Body of pancreas (tissue), 4 donors: ENCODE measurements at places on chromosomes 11 and 22. TPM values are rescaled to one million over a fixed set of nuclear protein-coding genes. Genes with fewer than 3 reads are reported as not detected.

The OR8A1 gene
- not detected for total RNA-seq

The IGSF22 gene
- not detected for total RNA-seq

The FBLN1 gene
- 119 TPM for total RNA-seq

The CRYBB2 gene
- total RNA-seq, result not detected

The PGA5 gene
- total RNA-seq, result 10.9 TPM

DNA sequence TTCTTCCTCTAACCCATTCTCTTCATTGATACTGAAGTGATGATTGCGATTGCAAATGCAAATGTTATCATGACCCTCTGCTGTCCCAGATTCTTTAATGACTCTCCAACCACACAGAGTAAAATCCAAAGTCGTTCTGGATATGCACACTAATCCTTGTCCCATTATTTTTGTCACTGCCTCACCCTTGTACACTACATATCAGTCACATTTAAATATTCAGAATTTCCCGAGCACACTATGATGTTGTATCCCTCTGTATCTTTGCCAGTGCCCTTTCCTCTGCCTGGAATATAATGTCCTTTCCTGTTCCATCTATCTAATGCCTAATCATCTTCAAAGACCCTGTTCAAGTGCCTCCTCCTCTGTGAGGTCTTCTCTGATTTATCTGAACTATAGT is 55.4 kb upstream of the MMP13 start:
- no peaks in the 10 kb centered on the region for H3K36me3 ChIP-seq

DNA sequence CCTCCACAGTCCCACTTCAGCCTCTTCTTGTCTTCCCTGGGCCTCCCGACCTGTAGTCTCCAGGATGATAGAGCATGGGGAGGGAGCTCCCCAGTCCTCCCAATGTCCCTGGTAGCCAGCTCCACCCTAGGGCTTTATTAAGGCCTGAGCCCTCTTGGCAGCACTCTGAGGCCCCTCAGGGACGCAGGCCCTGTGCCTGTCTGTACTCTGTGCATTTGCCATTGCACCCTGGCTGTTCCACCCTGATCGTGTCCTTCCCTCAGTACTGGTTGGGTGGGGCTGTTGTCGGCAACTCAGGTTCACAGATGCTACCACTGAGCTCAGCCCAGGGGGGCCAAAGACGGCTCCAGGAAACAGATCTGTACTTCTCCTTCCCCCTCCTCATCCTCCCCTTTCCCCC is 7.2 kb downstream of the SSTR3 start:
- H3K36me3 ChIP-seq, result no peaks in the 10 kb centered on the region
- no peak overlapping the region for H3K4me3 ChIP-seq
- H3K4me1 ChIP-seq, result peaks cover under 1% of the 10 kb centered on the region
- H3K27me3 ChIP-seq, result no peaks in the 10 kb centered on the region
- H3K27ac ChIP-seq, result no peak overlapping the region

DNA sequence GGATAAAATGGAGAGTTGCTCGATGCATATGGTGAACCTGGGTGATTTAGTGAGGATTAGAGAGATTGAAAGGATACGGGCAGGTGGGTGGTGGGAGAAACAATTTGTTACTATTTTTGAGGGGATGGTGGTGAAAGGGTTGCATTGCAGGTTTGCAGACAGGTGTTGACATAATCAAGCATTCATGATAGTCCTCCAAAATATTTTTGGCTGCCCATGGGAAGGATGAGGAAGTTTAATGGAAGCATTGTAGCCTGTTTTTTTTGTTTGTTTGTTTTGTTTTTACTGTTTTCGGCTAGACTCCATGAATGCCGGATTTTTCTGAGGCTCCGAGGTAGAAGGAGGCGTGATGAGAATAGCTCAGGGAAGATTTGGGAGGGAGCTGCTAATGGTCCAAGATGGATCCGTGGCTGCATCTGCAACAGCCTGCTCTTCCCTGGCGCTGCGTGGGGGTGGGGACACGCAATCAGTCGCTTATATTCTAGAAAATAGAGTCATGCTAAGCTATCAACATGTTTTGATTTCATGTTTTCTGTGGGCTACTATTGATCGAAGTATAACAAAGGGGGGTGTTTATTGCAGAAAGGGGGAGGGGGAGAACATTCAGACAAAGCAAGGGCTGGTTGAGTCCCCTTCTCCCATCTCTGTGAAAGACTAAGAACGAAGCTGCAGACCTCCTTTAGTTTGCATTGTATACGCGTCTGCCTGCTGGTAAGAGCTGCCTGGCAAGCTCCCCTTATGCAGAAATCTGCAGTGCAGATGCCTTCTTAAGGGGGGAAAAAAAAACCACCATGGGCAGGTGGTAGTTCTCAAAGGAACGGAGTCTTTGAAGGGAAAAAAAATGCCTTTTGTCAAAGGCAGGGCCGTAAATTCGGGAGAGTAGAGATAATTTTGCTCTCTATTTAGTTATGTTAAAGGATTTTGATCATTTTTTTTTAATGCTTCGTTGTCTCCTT is 1.0 kb downstream of the RTN3 start:
- no peaks in the 10 kb centered on the region for H3K27me3 ChIP-seq
- H3K4me3 ChIP-seq, result peak overlapping the region; percentile 78
- no peaks in the 10 kb centered on the region for H3K36me3 ChIP-seq
- peak; percentile 50 for DNase-seq

DNA sequence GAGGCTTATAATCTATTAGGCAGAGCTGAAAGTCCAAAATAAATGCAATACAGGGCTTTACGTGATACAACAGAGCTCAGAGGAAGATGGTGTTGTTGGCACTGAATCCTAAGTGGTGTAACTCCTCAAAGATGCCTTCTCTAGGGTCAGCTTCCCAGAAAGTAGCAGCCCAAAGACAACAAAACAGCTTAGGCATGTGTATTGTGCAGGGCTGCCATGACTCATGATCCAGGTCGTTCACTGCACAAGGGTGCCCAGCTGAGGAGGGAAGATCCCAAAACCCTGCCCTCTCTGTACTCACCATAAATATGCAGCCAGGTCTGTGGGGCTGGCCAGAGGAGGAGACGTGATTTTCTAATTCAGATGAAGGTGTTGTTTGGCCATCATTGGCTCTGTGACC is 59.4 kb upstream of the NNMT start:
- H3K4me1 ChIP-seq, result peaks cover 15% of the 10 kb centered on the region
- H3K27ac ChIP-seq, result no peak overlapping the region
- DNase-seq, result no peak

DNA sequence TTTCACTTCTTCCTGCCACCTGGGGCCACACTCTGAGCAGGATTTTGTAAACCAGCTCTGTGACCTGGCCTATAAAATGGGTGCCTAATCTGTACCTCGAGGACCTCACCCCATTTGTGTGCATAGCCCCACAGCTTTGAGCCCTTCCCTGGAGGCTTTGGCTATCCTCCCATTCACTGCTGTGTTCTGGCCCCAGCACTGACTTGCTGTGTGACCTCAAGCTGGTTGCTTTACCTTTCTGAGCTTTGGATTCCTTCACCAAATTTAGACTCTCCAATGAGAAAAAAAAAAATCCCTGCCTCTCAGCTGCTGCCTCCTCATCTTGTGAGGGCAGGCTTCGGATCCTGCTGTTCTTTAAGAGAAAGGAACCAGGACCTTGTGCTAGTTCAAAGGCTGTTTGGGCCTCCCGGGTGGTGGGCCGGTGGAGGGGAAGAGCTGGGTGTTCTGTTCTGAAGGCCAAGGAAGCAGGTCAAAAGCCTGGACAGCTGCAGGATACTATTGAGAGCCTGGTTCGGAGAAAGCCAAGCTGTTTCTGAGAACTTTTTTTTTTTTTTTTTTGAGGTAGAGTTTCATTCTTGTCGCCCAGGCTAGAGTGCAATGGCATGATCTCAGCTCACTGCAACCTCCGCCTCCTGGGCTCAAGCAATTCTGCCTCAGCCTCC is 1.1 kb upstream of the PYGM start:
- no peaks in the 10 kb centered on the region for H3K27me3 ChIP-seq
- no peak overlapping the region for H3K27ac ChIP-seq
- peaks cover 8% of the 10 kb centered on the region for H3K36me3 ChIP-seq
- no peak for DNase-seq

DNA sequence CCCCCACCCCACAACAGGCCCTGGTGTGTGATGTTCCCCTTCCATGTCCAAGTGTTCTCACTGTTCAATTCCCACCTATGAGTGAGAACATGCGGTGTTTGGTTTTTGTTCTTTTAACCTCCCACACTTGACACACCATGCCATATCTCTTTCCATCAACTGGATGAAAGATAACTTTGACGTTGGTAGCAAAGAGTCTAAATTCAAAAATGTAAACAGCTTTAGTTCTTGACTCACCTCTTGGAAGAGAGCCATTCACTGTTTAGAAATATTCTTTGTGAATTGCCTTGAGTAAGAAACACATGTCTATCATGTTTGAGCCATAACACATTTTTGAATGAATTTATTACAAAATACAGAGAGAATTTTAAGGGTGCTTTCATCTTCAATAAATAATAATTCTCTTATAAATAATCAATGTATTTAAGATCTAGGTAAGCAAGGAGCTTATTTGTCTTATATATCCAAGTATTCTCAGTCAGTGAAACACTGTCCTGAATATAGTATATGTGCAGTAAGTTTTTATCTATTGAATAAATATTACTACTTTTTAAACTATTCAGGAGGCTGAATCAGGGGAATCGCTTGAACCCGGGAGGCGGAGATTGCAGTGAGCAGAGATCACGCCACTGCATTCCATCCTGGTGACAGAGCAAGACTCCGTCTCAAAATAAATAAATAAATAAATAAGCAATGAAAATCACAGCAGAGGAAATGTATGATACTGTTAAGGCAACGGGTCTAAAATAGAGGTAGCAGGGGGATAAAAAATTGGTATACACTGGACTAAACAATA is 6.7 kb downstream of the CARD18 start:
- no peak for DNase-seq
- H3K27me3 ChIP-seq, result no peaks in the 10 kb centered on the region
- no peak overlapping the region for H3K4me3 ChIP-seq
- no peaks in the 10 kb centered on the region for H3K4me1 ChIP-seq

GRCh38 chr22:21067901-21068680 is 22.3 kb downstream of the LRRC74B start:
- H3K4me3 ChIP-seq, result no peak overlapping the region
- H3K27ac ChIP-seq, result no peak overlapping the region
- H3K27me3 ChIP-seq, result no peaks in the 10 kb centered on the region
- DNase-seq, result no peak

DNA sequence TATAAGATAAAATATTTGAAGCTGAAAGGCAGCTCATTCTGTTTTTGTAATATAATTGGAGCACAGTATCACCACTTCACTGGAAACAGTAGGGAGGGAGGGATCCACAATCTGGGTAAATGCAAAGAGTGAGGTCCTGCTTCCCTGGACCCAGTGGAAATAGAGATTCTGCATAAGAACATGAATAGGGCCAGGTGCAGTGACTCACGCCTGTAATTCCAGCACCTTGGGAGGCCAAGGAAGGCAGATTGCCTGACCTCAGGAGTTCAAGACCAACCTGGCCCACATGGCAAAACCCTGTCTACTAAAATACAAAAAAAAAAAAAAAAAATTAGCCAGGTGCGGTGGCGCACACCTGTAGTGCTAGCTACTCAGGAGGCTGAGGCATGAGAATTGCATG is 143.7 kb downstream of the DBX1 start:
- H3K36me3 ChIP-seq, result no peaks in the 10 kb centered on the region
- H3K4me1 ChIP-seq, result peaks cover 41% of the 10 kb centered on the region
- DNase-seq, result no peak
- no peak overlapping the region for H3K27ac ChIP-seq

DNA sequence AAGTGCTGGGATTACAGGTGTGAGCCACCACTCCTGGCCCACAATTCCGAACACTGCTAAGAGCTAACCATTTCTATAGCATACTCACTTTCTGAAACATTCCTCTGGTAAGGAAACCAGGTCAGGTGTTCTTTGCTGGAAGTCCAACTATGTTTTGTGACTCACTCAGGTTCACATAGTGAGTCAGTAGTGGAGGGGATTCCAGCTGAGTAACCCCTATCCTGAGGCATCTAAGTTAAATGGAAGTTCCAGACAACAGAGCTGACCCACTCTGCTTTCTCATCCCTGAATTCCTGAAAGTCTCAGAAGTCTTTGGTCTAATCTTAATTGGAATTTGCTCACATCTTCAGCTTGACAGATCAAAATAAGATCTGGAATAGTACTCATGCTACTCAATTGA is 3.0 kb upstream of the CHRNA10 start:
- H3K4me3 ChIP-seq, result no peak overlapping the region
- H3K27ac ChIP-seq, result no peak overlapping the region
- no peaks in the 10 kb centered on the region for H3K27me3 ChIP-seq
- H3K36me3 ChIP-seq, result peaks cover 34% of the 10 kb centered on the region

GRCh38 chr11:42552786-42553185 is 759.0 kb upstream of the API5 start:
- peak; percentile 13 for DNase-seq
- no peaks in the 10 kb centered on the region for H3K36me3 ChIP-seq
- H3K27ac ChIP-seq, result no peak overlapping the region
- no peak overlapping the region for H3K4me3 ChIP-seq
- H3K27me3 ChIP-seq, result no peaks in the 10 kb centered on the region

GRCh38 chr11:126489836-126490660 is 134.6 kb downstream of the ST3GAL4 start:
- no peak overlapping the region for H3K27ac ChIP-seq
- no peaks in the 10 kb centered on the region for H3K27me3 ChIP-seq
- H3K4me1 ChIP-seq, result no peaks in the 10 kb centered on the region
- no peaks in the 10 kb centered on the region for H3K36me3 ChIP-seq
- DNase-seq, result no peak

DNA sequence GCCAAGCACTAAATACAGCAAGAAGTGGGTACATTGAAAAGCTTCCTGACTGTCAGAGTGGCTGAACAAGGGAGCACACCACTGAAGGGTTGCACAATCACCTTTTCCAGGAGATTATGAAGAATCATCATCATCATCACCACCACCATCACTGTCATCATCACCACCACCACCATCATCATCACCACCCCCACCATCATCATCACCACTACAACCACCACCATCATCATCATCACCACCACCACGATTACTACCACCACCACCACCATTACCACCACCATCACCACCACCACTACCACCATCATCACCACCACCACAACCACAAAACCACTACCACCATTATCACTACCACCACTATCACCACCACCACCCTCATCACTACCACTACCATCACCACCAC is 147.9 kb upstream of the TBCEL start:
- H3K36me3 ChIP-seq, result no peaks in the 10 kb centered on the region
- no peak overlapping the region for H3K27ac ChIP-seq
- no peaks in the 10 kb centered on the region for H3K27me3 ChIP-seq
- no peak for DNase-seq
- no peak overlapping the region for H3K4me3 ChIP-seq
